ENCODE measurements at places on chromosomes 16 and 17.

DNA sequence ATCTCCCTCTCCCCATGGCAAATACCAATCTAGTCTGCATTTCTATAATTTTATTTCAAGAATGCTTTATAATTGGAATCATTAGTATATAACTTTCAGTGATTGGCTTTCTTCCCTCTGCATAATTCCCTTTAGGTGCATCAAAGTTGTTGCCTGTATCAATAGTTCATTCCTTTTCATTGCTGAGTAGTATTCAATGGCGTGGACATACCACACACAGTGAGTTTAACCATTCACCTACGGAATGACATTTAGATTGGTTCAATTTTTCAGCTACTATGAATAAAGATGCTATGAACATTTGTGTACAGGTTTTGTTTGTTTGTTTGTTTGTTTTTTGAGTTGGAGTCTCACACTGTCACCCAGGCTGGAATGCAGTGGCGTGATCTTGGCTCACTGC lies 9.7 kb downstream of the OTOA start:
- no peak for DNase-seq

- no peak for DNase-seq
Observed at GRCh38 chr17:80861418-80861815, 130.2 kb upstream of the CHMP6 start.

- DNase-seq: peak; percentile 48
Observed at GRCh38 chr16:84088695-84089395, 27.9 kb downstream of the MBTPS1 start.

- no peak for DNase-seq
Observed at GRCh38 chr17:2905269-2905668, 109.0 kb downstream of the RAP1GAP2 start.

- DNase-seq: no peak
Observed at GRCh38 chr16:65004570-65004969, 117.3 kb downstream of the CDH11 start.

DNA sequence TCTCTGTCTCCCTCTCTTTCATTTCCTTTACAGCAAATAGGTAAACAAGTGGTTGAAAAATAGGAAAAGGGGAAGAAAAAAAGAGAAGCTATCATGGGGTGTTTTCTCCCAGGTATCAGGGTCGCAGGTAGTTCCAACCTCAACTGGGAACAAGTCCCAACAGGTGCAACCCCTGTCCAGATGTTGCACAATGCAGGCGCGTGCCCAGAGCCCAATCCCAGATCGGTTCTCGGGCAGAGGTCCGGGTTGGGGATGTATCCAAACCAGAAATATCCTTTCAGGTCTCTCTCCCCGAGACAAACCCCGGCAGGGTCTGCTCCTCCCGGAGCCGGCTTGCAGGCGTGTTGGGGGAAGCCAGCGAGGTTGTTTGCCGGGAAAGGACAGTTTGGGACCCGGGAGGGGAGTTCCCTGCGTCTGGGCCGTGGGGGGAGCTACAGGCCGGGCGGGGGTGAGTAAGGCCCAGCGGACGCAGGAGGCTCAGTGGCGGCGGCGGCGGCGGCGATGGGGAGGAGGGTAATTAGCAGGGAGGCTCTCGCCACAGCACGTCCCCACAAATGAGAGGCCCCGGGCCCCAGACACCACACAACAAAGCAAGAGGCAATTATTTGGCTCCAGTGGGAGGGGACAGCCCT lies 21.2 kb upstream of the SP6 start:
- no peak for DNase-seq

DNA sequence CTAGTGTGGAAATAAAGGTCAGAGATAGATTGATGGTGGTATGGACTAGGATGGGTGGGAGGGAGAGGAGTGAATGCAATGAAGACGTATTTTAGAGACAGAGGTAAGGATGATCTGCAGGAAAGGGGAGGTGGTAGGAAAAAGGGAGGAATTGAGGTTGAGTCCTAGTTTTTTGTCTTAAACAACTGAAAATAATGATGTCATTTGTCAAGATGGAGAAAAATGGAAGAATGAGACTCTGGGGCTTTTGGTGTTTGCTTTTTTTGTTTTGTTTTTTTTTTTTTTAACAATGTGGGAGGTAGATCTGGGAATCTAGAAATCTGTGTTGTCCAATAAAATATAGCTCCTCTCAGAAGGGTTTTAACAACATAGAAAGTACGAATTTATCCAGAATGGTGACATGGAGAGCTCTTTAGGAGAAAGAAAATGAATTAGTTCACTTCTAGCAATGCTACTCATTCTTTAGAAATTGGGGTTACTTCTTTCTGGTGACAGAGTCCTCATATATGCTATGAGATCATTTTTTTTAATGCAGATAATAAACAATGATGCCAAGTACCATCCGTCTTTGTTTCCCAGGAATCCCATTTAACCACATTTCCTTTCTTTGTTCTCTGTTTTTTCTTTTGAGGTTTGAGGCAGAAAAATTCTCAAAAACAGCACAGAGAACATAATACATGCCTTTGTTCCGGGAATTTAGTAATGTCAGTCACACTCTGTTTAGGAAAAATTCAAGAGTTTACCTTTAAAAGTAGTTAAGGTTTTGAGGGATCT lies 225.3 kb upstream of the COX10 start:
- no peak for DNase-seq

DNA sequence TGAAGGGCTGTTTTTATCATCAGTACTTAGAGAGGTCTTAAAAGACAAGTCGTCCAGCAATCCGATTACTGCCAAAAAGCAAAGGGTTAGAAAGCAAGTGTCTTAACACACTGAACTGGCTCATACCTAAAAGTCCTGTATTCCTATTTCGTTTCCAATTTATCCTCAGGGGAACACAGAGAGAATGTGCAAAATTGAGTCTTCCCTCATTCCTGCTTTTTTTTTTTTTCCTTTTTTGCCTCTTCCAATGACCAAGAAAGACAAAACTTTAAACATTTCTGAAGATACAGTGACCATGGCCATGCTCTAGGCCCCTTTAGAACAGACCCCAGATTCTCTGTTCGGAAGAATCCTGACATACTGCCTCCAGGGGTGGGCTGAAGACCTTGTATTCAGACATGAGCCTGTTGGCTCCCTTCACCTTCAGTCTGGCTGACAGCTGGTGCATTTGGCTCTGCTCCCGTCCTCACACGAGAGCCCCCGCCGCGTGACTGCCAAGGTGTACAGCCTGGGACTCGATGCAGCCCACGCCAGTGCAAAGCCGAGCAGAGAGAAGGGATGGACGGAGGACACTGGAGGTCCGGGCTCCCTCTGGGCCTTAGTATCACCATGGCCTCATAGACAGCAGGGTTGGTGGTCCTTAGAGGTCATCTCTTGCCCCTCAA lies 47.0 kb downstream of the COTL1 start:
- no peak for DNase-seq

DNA sequence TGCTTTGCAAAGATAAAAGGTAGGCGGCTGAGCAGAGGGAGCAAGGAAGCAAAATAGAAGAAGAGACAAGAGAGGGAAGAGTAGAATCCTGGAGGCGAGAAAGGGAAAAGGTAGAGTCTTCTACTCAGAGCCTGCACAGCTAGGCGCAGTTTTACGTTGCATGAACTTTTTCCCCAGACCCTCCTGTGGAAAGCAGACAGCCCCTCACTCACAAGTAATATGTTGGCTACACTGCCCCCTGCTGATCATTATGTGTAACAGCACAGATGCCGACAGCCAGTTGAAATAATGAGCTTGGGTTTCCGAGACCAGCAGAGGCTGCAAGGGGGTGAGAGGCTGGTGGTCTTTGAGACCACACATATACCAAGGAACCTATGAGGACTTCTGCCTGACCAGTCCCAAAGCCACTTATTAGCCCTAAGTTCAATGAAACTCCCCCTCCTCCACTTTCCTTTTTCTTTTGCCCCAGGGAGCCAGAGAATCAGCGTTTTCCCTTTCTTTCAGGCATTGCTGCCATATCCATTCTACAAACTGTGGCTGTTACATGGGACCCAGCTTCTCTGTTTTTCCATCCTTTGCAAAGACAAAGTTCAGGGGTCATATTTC lies 22.5 kb upstream of the CMTR2 start:
- DNase-seq: peak; percentile 9

GRCh38 chr17:78679495-78680395 lies 102.3 kb downstream of the CYTH1 start:
- DNase-seq: no peak

- no peak for DNase-seq
Observed at GRCh38 chr17:7855660-7856010, 769 bp downstream of the TMEM88 start.

- DNase-seq: no peak
Observed at GRCh38 chr16:84851192-84852127, 31.7 kb downstream of the CRISPLD2 start.

DNA sequence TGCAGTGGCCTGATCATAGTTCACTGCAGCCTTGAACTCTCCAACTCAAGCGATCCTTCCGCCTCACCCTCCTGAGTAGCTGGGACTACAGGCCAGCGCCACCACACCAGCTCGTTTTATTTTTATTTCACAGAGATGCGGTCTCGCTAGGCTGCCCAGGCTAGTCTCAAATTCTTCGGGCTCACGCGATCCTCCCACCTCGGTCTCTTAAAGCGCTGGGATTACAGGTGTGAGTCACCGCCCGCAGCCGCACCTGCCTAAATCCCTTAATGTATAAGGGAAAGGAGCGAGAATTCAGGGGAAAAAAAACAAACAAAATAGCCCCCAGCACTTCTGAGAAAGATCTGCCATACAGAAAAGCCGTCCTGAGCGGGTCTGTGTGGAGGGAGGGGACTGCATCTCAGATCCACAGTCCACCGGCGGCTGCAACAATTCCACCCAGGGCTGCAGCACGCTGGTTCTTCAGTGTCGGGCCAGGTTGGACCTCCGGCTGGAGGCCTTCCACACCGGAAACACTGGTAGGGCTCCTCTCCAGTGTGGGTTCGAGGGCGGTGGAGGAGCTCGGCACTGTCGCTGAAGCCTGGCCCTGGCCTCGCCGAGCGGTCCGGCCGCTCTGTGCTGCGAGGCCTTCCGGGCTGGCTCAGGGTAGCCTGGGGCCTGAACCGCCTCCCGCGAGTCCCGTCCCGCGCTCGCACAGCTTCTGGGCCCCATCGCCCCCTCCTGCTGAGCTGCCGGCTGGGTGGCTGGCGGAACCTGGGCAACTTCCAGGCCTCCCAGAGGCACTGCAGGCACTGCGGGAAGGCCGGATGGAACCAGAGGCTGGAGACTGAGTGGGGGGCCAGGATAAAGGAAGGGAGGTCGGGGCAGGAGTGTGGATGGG lies 7.0 kb downstream of the ZNF843 start:
- no peak for DNase-seq

- DNase-seq: no peak
Observed at GRCh38 chr17:30165147-30165546, 48.5 kb downstream of the NSRP1 start.

DNA sequence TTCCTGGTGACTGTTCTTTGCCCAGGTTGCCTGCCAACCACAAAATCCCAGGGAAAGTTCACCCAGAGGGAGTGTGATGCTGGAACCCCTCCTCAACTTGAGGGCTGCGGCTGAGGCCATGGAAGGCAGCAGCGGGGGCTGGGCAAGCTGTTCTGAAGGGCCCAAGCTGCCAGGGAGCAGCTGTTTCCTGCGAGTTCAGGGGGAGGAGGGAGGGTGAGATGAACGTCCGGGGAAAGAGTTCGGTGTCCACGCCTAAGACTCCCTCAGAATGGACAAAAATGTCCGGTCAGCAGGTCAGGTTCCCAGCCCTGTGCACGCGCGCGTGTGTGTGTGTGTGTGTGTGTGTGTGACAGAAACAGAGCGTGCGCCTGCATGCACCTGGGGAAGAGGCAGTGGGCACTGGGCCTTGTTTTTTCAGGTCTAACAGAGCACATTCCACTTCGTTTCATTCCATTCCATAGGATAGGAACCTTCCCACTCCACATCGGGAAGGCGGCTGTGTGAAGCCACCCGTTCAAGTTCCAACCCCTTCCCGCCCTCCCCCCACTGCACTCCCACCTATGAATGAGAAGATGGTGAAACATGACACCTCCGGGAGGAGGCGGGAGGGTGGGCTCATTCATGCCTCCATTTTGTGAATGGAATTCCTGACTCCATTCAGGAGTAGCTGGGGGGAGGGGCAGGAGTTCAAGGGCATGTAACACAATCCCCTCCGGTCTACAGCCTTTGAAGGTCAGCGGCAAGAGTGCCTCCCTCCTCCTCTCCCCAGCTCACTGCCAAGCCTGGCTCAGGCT lies 15.7 kb downstream of the ETV4 start:
- DNase-seq: no peak

- no peak for DNase-seq
Observed at GRCh38 chr16:86018487-86018886, 119.5 kb downstream of the IRF8 start.

DNA sequence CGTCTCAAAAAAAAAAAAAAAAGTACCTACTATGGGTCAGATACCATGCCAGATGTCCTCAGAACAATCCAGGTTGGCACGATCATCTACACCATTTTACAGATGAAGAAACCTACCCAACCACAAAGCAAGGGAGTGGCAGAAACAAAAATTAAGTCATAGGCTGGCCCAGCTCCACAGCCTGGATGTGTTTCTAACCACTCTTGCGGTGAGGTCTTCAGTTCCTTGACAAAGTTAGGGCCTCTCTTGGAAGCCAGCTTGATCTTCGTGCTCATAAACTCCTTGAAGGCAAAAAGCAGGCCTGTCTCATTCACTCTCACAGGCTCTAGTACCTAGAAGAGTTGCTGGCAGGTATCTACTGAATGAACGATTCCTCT lies 6.2 kb downstream of the GGA2 start:
- no peak for DNase-seq

DNA sequence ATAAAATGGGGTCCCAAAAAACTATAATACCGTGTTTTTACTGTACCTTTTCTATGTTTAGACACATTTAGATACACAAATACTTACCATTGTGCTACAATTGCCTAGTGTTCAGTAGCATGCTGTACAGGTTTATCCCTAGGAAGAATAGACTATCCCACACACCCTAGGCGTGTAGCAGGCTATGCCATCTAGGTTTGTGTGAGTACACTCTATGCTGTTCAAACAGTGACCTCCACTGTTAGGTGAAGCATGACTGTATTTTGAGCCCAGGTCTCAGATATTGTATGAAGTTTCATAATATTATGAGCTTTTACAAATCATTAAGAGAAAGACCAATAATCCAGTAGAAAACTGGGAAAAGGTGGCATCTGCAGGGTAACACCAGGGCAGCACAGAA lies 23.6 kb downstream of the MILR1 start:
- no peak for DNase-seq

DNA sequence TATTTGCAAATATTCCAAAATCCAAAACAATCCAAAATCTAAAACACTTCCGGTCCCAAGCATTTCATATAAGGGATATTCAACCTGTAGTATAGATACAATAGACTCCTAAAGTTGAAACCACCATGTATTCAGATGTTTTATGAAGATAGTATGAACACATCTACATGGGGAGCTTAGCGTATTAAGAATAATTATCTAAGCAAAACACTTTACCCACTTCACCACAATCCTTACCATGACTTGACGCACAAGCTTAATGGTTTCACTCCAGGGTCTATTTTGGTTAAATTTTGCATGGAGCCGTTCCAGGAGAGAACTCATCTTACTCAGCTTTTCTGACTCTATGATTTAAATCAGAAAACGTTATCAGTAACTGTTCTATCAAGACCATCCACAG lies 3.5 kb downstream of the MED1 start:
- DNase-seq: no peak
